Breast epithelium (tissue), 4 donors: ENCODE measurements at places on chromosomes 13 and 19.

DNA sequence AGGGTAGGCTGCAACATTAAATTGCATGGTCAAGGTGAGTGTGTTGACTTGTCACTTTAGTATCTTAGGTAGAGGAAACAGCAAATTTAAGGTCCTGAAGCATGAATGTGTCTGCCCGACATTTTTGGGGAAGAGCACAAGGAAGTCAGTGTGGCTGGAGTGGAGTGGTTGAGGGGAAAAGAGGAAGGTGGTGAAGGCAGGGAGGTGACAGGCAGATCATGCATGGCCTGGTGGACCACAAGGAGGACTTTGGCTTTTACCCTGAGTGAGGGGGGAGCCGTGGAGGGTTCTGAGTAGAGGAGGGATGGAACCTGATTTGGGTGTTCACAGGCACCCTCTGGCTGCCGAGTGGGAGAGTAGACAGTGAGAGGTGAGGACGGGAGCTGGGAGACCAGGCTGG lies 168.0 kb downstream of the IER2 start:
- no peak for DNase-seq

DNA sequence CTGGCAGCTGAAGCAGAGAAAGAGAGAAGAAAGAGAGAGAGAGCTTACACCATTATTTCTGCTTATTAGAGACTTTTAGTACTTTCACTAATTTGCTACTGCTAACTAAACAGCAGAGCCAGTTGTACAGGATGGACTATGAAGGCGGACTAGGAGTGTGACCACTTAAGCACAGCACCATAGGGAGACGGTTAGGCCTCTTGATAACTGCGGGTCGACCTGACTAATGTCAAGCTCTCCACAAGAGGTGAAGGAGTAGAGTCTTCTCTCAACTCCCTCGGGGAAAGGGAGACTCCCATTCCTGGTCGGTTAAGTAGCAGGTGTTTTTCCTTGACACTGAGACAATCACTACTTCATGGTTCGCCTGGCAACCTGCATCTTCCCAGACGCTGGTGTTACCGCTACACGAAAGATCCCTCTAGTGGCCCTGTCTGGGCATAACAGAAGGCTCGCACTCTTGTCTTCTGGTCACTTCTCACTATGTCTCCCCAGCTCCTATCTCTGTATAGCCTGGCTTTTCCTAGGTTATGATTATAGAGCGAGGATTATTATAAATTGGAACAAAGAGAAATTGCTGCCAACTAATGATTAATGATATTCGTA lies 5.3 kb upstream of the PSG7 start:
- DNase-seq = no peak

- DNase-seq = no peak
These were observed 8.2 kb downstream of the ZNF439 start for GRCh38 chr19:11856596-11857250.

DNA sequence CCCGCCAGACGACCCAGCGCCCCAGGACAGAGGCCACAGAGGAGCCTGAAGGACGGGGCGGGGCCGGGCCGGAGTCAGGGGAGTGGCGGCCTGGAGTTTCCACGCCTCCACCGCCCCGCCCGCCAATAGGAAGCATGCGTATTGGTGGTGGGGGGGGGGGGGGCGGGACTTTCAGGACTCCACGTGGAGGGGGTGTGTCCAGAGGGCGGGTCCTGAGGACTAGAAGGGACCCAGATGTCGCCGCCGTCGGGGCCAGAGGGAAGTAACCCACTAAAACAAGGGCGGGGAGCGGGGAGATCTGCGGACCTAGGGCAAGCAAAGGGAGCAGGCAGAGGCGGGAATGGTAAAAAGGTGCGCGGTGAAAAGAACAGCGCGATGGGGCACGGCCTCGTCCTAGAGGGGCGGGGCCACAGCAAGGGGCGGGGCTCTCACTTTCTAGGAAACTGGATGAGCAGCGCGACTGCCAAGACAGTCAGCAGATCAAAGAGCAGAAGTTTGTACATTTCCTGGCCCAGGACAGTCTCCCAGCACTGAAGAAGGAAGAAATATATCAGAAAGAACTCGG lies 2.8 kb upstream of the LENG1 start:
- peak; percentile 84 for DNase-seq

GRCh38 chr19:5973376-5973775 lies 4.6 kb downstream of the RANBP3 start:
- DNase-seq = no peak

GRCh38 chr13:112648966-112649690 lies 40.7 kb upstream of the ATP11A start:
- DNase-seq = no peak

- no peak for DNase-seq
These were observed 13.9 kb upstream of the HS6ST3 start for GRCh38 chr13:96075953-96076543.

DNA sequence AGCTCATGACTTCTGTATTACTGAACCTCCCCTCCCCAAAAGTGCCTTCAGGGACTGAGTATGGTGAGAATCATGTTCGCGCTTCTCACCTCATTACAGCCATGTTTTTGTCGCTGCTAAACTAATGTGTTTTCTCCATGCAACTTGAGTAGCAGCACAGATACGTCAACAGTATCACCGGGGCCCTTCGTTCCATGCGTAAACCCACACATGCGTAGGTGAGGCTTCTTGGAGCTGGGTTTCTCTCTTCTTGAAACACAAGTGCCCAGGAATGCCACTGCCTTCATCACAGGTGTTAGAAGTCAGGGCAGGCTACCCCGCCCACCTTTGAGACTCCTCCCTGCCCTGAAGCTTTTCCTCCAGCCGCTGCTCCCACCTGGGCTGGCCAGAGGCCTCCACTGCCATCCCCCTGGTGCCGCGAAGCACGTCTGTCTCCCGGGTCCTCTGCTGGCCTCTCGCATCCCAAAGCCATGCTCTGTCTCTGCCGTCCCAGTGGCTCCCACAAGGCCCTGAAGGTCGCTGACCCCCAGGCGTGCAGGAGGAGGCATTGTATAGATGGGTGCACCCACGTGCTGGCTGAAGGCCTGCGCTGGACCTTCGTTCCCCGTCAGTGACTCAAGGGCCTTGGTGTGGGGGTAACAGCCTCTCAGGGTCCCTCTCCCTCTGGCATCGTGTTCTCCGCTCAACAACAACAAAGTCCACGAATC lies 135.3 kb upstream of the MCF2L start:
- no peak for DNase-seq
